ENCODE measurements at places on chromosomes 16 and 17. TPM values are rescaled to one million over a fixed set of nuclear protein-coding genes. Genes with fewer than 3 reads are reported as not detected.

DNA sequence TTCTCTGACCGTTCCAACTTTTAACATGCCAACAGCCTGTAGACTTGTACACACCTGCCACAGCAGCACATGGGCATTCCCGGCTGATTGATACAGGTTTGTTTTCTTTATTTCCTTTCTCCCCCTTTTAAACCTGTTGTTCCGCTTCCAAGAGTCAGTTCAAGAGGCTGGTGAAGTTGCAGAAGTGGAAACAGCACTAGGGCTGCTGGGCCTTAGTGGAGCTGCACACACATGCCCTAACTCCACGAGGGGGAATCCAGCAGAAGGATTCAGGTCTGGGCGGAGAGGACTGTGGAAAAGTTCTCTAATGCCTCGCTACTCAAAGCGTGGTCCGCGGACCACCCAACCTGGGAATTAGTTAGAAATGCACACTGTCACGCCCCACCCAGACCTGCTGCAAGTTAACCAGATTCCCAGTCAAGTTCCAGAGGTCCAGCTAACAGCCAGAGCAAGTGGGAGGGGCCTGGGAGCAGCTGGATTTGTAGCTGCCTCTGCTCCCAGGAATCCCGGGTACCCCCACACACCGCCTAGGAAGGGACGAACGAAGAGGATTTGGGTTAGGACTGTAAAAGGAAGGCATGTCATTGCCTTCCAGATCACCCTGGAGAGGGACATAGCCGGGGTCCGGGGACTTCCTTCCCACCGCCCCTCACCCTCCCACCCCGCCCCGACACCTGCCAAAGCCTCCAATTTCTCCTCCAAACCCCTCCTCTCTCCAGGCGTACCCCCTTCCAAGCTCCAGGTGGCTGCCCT, 542 bp downstream of the SLC39A11 start:
- H3K27me3 ChIP-seq, result no peaks in the 10 kb centered on the region
- 0 out of 2 replicates have a peak, but pooled peaks cover 5% of the 10 kb centered on the region for H3K4me1 ChIP-seq
- no peaks in the 10 kb centered on the region for H3K36me3 ChIP-seq
- H3K4me3 ChIP-seq, result peak overlapping the region; percentile 66

DNA sequence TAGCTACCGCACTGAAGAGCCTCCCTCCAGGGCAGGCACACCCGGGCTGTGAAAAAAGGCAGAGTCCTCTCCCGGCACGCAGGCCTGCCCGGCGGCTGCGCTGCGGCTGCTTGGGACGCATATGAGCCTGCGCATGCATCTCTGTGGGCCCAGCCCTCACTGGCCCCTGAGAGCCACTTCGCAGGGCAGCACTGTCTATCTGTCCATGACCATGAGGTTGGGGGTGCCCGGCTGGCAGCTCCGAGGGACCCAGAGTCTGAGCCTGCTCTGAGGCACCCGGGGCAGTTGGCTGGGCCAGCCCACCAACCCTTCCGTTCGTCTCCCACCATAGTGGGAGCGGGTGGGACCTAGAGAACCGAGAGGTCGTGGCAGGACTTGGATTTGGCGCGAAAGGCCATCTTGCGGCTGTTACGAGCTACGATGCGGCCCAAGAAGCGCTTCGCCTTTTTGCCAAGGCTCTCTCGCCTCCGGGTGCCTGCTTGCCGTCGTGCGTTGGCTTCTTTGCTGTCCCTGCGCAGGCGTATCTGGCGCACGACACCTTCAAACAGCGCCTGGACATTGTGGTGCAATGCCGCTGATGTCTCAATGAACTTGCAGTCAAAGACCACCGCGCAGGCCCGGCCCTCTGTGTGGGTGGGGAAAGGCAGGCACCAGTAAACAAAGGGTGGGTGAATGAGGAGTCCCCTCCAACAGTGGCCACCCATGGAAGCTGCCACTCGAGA, 3.2 kb upstream of the CDH16 start:
- H3K4me1 ChIP-seq, result peaks cover 7% of the 10 kb centered on the region
- H3K27me3 ChIP-seq, result no peaks in the 10 kb centered on the region
- H3K27ac ChIP-seq, result no peak overlapping the region
- no peak for DNase-seq
- H3K36me3 ChIP-seq, result no peaks in the 10 kb centered on the region
- H3K4me3 ChIP-seq, result no peak overlapping the region

DNA sequence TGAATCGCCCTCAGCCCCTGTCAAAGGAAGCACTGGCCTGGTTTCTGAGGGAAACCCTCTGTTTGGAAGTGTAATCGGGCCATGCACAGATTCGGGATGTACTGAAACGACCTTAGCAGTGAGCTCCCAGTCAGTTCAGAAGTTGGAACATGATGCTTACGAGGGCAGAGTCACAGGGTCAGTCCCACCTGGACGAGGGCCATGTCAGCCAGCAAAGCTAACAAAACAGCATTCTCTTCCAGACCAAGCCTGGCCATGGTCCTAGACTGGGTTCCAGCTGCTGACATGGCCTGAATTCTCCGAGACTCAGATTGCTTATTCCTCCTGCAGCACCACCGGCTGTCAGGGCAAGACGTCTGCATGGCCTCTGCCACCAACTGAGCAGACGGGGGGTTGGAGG, 192.2 kb upstream of the WSCD1 start:
- H3K36me3 ChIP-seq, result no peaks in the 10 kb centered on the region
- H3K27me3 ChIP-seq, result no peaks in the 10 kb centered on the region
- no peak for DNase-seq
- H3K4me3 ChIP-seq, result no peak overlapping the region
- H3K27ac ChIP-seq, result no peak overlapping the region
- H3K4me1 ChIP-seq, result no peaks in the 10 kb centered on the region

DNA sequence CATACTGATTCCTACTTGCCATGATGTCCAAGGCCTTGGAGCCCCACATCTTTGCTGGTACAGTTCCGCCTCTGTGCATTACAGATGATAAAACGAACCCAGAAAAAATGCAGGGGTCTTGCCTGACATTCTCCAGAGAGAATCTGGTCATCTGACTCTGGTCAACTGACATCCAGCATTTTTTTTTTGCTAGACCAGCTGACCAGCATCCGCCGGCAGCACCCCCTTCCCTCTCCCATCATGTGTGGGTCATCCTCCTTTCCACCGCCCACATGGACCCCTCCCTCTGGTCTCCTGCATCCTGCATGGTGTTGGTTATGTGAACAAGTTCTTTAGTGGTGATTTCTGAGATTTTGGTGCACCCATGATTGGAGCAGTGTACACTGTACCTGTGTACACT, 47.1 kb downstream of the CDH1 start:
- peak overlapping the region; percentile 51 for H3K27ac ChIP-seq
- H3K4me3 ChIP-seq, result no peak overlapping the region
- peaks cover 28% of the 10 kb centered on the region for H3K4me1 ChIP-seq
- no peaks in the 10 kb centered on the region for H3K27me3 ChIP-seq
- peaks cover 5% of the 10 kb centered on the region for H3K36me3 ChIP-seq
- no peak for DNase-seq

DNA sequence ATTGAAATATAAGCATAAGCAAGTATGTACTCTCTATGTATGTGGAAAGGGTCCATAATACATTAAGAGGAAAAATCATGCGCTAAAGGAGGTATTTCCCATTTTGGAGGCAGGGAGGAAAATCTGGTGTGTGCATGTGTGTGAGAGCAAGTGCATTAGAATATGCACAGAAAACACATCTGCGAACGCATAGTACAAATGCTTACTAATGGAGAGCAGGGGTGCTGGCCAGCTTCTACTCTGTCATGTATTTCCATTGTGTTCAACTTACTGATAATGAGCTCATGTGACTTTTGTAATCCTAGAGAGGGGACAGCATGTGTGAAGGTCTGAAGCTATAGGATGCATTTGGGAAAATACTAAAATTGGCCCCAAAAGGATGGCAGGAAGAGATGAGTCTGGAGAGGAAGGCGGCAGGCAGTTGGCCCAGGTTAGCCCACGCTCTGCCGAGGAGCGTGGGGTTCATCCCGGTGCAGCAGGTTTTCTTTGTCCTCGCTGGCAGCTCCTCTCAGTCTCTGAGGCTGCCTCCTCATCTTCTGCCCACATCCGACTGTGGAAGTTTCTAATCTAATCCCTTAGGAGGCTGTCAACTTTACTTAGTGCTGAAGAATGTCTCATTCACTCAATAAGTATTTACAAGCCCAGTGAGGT, 17.8 kb upstream of the KSR1 start:
- no peak overlapping the region for H3K27ac ChIP-seq
- peaks cover 11% of the 10 kb centered on the region for H3K4me1 ChIP-seq
- no peaks in the 10 kb centered on the region for H3K36me3 ChIP-seq
- no peak for DNase-seq
- H3K27me3 ChIP-seq, result 0 out of 2 replicates have a peak, but pooled peaks cover under 1% of the 10 kb centered on the region
- no peak overlapping the region for H3K4me3 ChIP-seq

DNA sequence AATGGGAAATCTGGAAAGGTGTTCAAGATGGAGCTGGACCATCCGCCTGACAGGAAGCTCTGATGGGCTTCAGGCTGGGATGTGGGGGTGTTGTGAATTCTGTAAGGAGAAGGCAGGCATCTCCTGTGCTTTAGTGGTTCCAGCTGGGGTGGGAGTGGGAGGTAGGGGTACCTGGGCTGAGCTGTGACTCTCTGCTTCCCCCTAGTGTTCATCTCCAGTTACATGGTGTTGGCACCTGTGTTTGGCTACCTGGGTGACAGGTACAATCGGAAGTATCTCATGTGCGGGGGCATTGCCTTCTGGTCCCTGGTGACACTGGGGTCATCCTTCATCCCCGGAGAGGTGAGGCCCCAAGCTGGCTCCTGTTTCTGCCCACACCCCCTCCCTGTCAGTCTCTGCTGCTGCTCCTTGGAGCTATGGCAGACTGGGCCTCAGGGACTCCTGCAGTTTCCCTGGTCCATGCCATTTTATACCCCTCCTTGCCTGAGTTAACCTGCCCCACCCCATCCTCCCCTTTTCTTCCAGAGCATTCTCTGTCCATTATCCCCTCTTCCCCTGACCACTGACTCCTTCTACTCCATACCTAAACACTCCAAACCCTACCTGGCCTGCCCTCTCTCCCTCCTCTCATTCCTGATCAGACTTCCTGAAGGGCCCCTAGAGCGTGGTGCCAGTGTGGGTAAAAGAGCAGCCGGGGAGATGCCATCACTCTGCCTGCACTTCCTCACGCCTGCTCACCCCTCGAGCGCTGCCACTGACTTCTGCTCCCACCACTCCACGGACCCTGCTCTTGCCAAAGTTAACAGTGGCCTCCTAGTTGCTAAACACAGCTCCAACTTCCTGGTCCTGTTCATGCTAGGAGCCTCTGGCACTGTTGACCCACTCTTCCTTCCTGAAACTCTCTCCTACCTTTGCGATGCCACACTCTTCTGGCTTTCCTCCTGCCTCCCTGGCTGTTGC, 3.4 kb downstream of the SPNS1 start:
- H3K4me3 ChIP-seq, result no peak overlapping the region
- DNase-seq, result no peak
- no peak overlapping the region for H3K27ac ChIP-seq
- peaks cover 1% of the 10 kb centered on the region for H3K36me3 ChIP-seq
- H3K27me3 ChIP-seq, result no peaks in the 10 kb centered on the region
- 0 out of 2 replicates have a peak, but pooled peaks cover 6% of the 10 kb centered on the region for H3K4me1 ChIP-seq

DNA sequence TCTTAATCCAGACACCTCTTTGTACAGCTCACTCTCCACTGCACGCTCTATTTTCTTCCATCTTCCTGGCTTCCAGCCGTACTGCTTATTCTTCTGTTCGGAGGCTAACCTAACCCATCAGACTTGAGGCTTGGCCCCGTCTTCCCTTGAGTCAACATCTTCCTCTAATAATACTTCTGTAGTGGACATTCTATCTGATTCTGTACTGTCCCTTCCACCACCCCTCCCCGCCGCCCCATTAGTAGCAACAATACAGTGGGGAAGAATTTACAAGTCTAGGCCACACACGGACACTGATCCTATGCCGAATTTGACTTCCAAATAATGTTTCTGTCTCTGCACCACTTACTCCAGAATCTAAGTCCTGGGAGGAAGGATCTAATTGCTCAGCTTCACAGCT, 86.0 kb upstream of the TNRC6A start:
- H3K27ac ChIP-seq, result no peak overlapping the region
- no peak overlapping the region for H3K4me3 ChIP-seq
- H3K27me3 ChIP-seq, result no peaks in the 10 kb centered on the region
- no peaks in the 10 kb centered on the region for H3K4me1 ChIP-seq

DNA sequence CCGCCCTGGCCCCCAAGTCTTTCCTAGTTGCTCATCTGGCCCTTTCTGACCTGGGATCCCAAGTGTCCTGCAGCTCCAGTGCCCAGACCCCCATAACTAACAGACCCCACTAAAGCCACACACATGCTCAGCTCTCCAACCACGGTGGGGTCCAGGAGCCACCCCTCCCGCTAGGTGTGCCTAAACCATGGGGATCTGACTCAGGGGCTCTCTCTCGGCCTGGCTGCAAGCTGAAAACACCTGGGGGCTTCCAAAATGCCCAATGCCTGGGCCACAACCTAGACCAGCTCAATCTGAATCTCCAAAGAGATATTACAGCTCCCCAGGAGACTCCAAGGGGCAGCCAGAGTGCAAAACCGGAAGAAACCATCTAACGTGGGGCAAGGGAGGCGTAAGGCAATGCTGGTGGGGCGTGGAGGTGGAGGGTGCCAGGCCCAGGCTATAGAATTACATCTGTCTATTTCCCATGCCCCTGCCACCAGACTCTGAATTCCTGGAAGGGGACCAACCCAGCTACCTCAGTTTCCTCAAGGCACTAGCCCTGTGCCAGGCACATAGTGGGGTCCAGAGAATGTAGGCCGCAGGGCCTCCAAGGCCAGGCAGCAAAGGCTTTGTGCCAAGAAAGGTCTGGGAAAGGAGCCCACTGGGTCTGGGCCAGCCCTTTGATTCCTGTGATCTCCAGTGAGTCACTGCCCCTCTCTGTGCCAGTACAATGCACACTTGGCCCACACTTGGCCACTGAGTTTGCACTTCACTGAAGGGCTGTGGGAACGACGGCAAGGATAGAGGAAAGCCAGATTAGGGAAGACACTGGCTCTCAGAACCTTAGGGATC, 3.3 kb downstream of the CD2BP2 start:
- DNase-seq, result no peak
- H3K4me3 ChIP-seq, result no peak overlapping the region
- H3K27me3 ChIP-seq, result no peaks in the 10 kb centered on the region
- H3K27ac ChIP-seq, result no peak overlapping the region
- peaks cover 5% of the 10 kb centered on the region for H3K4me1 ChIP-seq

GRCh38 chr16:16027728-16028310, 78.4 kb downstream of the ABCC1 start:
- no peaks in the 10 kb centered on the region for H3K27me3 ChIP-seq
- peaks cover under 1% of the 10 kb centered on the region for H3K4me1 ChIP-seq
- no peak overlapping the region for H3K4me3 ChIP-seq
- DNase-seq, result no peak
- no peak overlapping the region for H3K27ac ChIP-seq

- H3K27me3 ChIP-seq, result no peaks in the 10 kb centered on the region
- peaks cover 30% of the 10 kb centered on the region for H3K4me1 ChIP-seq
- peak overlapping the region; percentile 4 for H3K27ac ChIP-seq
These were observed 131.3 kb downstream of the NLK start for GRCh38 chr17:28173801-28174200.

Gene TNFRSF17
- total RNA-seq, result not detected

Gene INCA1
- 1.4 TPM for total RNA-seq

Gene LITAFD
- not detected for total RNA-seq

Gene HCFC1R1
- 44.9 TPM for total RNA-seq

Gene THOC6
- total RNA-seq, result 46.0 TPM

Gene ABI3
- total RNA-seq, result not detected

Gene CASKIN1
- 6.6 TPM for total RNA-seq

Gene CCL22
- total RNA-seq, result 0.68 TPM

Data from Caco-2 (cell line).